ENCODE measurements at places on chromosomes 12 and 14. TPM values are rescaled to one million over a fixed set of nuclear protein-coding genes. Genes with fewer than 3 reads are reported as not detected.

Gene HRK
- not detected for total RNA-seq

Gene MYO1H
- not detected for total RNA-seq

Gene PSME2
- 339 TPM for total RNA-seq

Gene CLECL1
- total RNA-seq, result 7.7 TPM

Gene RTL1
- not detected for total RNA-seq

Gene EML5
- total RNA-seq, result 1.6 TPM

Gene TPH2
- total RNA-seq, result not detected

Gene FAM90A1
- total RNA-seq, result not detected

Gene TSPAN19
- not detected for total RNA-seq

Gene SELPLG
- total RNA-seq, result 89.1 TPM

Gene TTC9
- total RNA-seq, result 4.7 TPM

Gene SMIM10L1
- total RNA-seq, result 9.7 TPM

Gene FAM177A1
- total RNA-seq, result 45.1 TPM

Gene APOLD1
- 42.2 TPM for total RNA-seq

Gene REP15
- not detected for total RNA-seq

Gene PRB2
- total RNA-seq, result not detected

Gene DBX2
- total RNA-seq, result not detected

Gene SIX6
- not detected for total RNA-seq

Gene OR10G3
- not detected for total RNA-seq

Gene SCARB1
- total RNA-seq, result 20.9 TPM

Gene KRT72
- not detected for total RNA-seq

Gene SMAGP
- 0.13 TPM for total RNA-seq

Gene RAB5B
- total RNA-seq, result 50.8 TPM

Gene TAS2R20
- total RNA-seq, result 1.9 TPM

Gene CIROP
- total RNA-seq, result not detected

Gene CRACR2A
- 39.4 TPM for total RNA-seq

Gene GALNT9
- 0.34 TPM for total RNA-seq

Gene NKX2-8
- not detected for total RNA-seq

Gene KRT82
- not detected for total RNA-seq

Gene KRT4
- total RNA-seq, result not detected

Gene MTERF2
- total RNA-seq, result 10.9 TPM

Gene POTEG
- not detected for total RNA-seq

Gene CBLN3
- 11.1 TPM for total RNA-seq

Gene BCL2L14
- 3.0 TPM for total RNA-seq

Gene HCAR2
- total RNA-seq, result not detected

Gene SCNN1A
- not detected for total RNA-seq

Gene LHX5
- total RNA-seq, result not detected

Gene CORO1C
- 81.9 TPM for total RNA-seq

Gene SERPINA10
- not detected for total RNA-seq

Gene RERG
- total RNA-seq, result not detected

Gene LRP1-AS
- total RNA-seq, result not detected
